Erythroblast (primary cell): ENCODE measurements at places on chromosomes 7 and 10.

GRCh38 chr7:34991938-34992840 is 45.1 kb downstream of the DPY19L1 start:
- no peak for DNase-seq

DNA sequence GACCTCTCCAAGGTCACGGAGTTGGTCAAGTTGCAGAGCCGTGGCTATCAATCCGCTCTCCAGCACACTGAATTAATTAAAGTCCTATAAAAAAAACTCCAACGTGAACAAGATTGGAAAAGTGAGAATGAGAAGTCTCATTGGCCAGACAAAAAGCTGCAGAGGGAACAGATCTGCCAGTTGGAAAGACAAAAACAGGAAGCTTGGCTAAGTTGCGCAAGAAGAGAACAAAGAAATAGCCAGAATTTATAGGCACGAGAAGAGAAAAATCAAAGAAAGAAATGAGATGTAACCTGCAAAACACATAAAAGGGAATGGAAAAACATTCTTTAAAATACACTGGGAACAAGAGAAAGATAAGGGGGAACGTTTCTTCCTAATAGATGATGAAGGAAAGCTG is 45.7 kb upstream of the CRTAC1 start:
- DNase-seq: no peak

- no peak for DNase-seq
These were observed 172.3 kb downstream of the RAPGEF5 start for GRCh38 chr7:22184549-22185199.

GRCh38 chr7:30852308-30852684 is 59.4 kb upstream of the AQP1 start:
- DNase-seq: no peak

GRCh38 chr7:156768698-156769472 is 124.1 kb downstream of the LMBR1 start:
- DNase-seq: no peak

DNA sequence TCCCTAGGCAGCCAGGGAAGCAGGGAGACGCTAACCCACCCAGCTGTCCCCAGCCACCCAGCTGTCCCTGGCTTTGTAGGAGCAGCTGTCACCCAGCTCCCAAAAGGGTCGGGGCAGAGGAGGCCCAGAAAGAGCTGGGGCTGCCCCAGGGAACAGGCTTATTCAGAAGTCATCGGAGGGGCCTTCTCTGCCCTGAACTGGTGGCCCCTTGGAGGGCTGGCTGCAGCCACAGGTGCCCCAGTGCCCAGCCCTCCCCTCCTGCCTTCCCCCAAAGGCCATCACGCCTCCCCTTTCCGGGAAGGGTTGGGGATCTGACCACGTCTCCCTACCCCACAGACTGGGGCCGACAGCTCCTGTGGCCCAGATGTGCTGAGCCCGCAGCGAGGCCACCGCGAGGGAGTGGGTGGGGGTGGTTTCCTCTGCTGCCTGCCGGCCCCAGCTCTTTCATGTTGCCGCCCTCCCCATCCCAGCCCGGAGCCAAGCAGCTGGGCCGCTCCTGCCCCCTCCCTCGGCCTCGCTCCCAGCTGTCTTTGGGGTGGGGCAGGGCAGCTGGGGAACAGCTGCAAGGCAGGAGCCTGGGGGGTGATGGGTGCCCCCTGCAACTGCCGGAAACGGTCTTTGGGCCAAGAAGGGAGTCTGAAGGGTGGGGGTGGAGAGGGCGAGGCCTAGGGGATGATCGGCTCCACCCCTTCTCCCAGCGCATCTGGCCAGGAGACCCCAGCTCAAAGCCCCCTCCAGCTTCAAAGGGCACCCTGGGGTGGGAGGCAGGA is 16.8 kb downstream of the TRIM8 start:
- peak; percentile 63 for DNase-seq

DNA sequence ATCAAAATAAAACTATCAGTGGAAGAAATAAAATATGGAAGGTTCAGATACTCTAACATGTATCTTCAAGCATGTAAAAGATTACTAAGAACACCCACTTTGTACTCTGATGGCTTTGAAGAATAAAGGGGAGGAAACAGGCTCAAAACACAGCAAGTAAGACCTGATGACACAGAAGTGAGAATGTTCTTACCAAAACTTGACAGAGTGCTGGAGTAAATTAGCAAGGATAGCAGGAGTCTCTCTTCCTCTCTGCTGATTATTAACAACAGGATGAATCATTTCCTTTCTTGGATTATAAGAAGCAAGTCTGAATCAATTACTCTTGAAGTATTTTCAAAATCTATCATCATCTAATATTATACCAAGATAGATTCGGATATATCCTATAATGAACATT is 47.5 kb downstream of the GLI3 start:
- DNase-seq: no peak

DNA sequence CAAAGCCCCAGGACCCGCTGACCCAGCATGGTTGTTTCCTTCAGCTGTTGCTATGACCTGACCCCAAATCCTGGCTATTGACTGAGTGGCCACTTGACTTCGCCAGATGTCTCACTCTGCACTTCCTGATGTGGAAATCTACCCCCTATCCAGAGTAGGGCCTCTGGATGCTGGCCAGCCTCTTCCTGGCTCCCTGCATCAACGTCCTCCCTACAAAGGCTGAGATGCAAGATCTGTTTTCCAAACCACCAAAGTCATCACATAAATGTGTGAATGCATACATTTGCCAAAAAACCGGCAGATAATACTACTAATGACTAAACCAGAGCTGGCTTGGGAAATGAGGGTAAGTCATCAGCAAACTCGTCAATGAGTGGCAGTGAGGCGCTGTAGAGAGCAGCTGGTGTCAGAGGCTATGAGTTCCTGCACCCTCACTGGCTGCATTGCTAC is 70.4 kb downstream of the PYROXD2 start:
- no peak for DNase-seq

GRCh38 chr7:136245327-136246004 is 268.3 kb upstream of the MTPN start:
- DNase-seq: no peak
